ENCODE measurements at places on chromosomes 7 and 10. TPM values are rescaled to one million over a fixed set of nuclear protein-coding genes. Genes with fewer than 3 reads are reported as not detected.

DNA sequence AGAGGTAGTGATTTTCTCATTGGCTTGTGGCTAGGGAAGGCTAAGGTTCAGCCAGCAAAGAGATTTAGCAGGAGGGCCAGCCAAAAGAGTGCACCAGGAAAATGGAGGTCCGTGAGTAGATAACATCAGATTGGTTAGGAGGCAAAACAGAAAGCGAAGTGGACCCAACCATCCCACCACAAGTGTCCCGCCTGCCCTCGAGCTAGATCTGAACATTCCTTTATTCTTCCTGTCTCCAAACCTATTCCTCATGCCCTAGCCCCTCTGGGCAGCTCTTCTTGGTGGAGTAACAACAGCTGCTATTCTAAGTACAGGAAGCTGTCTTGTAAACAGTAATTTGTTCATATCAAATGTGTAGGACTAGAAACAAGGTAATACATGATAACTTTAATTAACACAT is 85.7 kb upstream of the BET1 start:
- no peak for DNase-seq

- DNase-seq: no peak
Observed at GRCh38 chr10:59678884-59679301, 30.8 kb downstream of the SLC16A9 start.

GRCh38 chr10:20334559-20334958 is 518.3 kb downstream of the PLXDC2 start:
- no peak for DNase-seq

- peak; percentile 26 for DNase-seq
Observed at GRCh38 chr10:46255801-46256747, 30.7 kb upstream of the ANTXRL start.

DNA sequence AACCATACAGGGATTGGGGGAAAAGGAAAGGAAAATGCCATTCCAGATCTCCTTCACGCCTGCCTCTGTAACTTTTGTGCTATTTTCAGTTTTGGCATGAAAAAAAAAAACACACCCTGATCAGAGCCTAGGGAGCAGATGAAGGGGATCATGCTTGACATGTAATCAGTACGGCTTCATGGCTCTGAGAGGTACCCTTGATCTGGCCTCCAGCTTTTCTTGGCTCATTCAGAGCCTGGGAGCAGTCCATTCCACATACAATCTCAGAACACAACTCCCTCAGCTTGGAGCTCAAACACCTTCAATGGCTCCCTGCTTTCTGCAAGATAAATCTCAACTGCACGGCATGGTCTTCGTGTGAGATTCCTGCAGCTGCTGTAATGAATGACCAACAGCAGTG is 422.8 kb upstream of the ZMIZ1 start:
- no peak for DNase-seq

GRCh38 chr7:70570029-70570428 is 561.9 kb upstream of the GALNT17 start:
- DNase-seq: no peak

DNA sequence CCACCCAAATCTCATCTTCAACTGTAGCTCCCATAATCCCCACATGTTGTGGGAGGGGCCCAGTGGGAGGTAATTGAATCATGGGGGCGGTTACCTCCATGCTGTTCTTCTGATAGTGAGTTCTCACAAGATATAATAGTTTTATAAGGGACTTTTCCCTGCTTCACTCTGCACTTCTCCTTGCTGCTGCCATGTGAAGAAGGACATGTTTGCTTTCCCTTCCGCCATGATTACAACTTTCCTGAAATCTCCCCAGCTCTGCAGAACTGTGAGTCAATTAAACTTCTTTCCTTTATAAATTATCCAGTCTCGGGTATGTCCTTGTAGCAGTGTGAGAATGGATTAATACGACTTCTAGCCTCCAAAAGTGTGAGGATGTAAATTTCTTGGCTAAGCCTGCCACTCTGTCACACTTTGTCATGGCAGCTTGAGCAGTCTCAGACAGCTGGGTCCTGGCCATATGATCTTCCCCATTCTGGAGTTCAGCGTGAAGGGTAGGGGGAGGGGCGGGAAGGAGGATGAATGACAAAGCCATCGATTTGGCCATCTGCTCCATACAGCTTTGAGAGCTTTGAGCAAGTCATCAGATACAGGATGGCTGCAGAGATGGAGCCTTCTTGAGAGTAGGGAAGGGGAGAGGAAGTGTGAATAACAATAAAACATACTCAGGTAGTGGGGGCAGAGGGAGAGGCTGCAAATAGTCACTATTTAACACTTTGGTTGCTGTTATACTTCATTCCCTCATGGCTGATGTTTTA is 19.1 kb upstream of the INPP5F start:
- no peak for DNase-seq

GRCh38 chr10:69073736-69074364 is 14.1 kb upstream of the SRGN start:
- no peak for DNase-seq

- no peak for DNase-seq
Observed at GRCh38 chr7:3497796-3498195, 196.7 kb downstream of the SDK1 start.

DNA sequence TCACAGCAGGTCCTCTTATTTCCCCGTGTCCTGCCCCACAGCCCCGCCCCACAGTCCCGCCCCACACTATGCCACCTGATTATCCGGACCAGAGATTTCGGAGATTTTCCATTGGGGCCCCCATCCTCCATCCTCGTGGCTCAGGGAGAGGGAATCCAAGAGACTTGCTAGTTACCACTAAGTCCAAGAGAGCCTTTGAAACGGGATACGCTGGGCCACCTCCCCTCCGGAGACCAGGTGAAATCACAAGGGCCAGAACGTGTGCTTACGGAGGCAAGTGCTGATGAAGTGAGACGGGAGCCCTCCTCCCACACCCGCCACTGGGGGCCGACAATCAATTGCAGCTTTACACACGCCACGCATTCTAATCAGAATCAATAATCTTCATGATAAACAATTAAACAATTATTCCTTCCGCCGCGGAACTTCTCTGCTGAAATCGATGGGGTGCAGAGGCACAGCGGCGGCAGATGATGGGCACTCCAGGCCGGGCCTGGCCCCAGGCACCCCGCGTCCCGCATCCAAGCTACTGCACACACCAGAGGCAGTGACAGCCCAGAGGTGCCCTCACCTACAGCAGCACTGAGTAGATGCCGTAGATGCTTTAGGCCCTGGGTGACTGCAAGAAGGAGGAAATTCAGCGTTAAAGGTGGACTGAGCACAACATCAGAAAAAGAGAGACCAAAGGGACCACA is 534.0 kb upstream of the FOXK1 start:
- DNase-seq: no peak

GRCh38 chr7:157900556-157900955 is 563.8 kb downstream of the DNAJB6 start:
- no peak for DNase-seq

DNA sequence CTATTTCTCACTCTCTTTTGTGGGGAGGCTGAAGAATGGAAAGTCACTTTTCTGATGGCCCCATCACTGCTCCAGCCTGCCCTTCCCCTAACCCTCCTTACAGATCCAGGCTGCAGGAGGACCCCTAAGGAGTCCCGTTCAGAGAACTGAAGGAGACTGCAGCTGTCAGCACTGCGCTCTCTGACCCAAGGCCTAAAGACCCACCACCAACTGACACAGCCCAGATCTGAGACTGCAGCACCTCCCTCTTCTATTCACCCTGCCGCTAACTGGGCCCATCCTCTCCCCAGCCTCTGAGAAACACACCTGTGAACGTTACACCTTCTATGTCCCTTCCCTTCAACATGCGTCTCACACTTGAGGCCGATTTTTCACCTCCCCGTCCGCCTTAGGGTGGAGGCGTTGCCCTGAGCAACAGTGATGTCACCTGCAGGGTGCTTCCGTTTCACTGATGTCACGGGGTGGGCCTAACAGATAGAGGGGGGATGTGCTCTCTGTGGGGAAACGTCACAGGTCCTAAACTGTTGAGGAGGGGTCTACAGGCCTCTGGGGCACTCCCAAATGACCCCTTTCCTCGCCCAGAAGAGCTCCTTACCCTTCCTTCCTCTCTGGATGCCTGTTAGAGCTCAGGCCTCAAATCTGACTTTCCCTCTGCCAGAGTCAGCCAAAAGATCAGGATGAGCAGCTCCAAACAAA is 5.1 kb downstream of the ITPRIP start:
- no peak for DNase-seq

GRCh38 chr7:39926111-39926510 is 23.9 kb upstream of the CDK13 start:
- no peak for DNase-seq

- no peak for DNase-seq
Observed at GRCh38 chr7:50793947-50794570, 11.4 kb upstream of the GRB10 start.

DNA sequence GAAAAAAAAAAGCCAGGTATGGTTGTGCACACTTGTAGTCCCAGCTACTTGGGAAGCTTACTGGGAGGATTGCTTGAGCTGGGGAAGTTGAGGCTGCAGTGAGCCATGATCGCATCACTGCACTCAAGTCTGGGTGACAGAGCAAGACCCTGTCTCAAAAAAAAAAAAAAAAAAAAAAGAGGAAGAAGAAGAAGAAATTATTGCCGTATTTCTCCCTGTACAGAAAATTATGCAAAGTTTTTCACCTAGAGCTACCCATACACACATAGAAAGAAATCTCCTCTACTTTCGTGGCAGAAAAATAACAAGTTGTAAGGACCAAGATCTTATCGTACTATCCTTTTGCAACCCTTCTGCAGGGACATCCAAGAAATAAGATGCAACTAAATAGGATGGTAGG is 25.5 kb downstream of the AKR1B1 start:
- DNase-seq: no peak

- DNase-seq: peak; percentile 65
Observed at GRCh38 chr7:138116141-138116540, 39.9 kb downstream of the AKR1D1 start.

DNA sequence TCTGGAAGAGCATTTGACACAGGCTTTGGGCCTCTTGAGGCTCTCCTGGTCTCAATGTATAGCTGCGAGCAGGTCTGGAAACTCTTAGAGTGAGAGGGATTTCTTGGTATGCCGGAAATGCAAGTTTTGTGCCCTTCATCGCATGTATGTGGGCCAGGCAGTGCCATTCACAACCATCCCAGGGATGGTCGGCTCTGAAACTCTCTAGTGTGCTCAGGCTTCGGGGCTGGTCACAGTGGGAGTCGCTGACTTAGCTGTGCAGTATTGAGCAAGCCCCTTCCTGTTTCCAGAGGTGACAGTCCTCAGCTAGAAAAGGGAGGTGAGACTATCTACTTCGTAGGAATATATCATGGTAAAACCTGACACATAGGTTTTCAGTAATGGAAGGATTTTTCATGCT is 2.0 kb upstream of the AOAH start:
- no peak for DNase-seq

DNA sequence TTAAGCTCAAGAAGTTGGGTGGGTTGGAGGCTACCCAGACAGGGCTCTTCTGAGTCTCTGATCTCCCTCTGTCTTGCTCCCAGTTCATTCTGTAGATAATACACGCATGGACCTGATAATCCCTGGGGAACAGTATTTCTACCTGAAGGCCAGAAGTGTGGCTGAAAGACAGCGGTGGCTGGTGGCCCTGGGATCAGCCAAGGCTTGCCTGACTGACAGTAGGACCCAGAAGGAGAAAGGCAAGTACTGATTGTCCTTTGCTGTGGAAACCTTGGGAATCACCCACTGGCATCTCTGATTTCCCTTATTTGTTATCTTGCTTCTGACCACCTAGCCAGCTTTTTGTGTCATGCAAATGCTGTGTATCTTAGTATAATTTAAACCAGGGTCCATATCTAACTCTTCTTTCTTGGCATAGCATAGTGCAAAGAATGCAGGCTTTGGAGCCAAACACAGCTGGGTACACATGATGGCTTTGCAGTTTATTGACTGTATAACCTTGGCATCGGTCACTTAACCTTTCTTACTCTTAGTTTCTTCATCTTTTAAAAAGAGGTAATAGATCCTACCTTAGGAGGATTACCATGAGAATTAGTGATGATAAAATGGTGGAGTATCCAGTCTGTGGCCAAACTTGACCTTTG is 18.0 kb downstream of the PLEKHA8 start:
- DNase-seq: no peak

- no peak for DNase-seq
Observed at GRCh38 chr7:123966936-123967335, 41.9 kb downstream of the SPAM1 start.

- no peak for DNase-seq
Observed at GRCh38 chr7:116560021-116560970, 35.5 kb downstream of the CAV1 start.

- no peak for DNase-seq
Observed at GRCh38 chr10:113326160-113327111, 226.4 kb upstream of the HABP2 start.

GRCh38 chr10:131854579-131855335 is 46.1 kb upstream of the PPP2R2D start:
- no peak for DNase-seq

Gene RELN
- polyA plus RNA-seq: 5.0 TPM

Gene NPFFR1
- 0.31 TPM for polyA plus RNA-seq

Gene FAM25C
- polyA plus RNA-seq: not detected

Gene TMEM72
- polyA plus RNA-seq: 0.31 TPM

Gene TRIM50
- polyA plus RNA-seq: 0.42 TPM

Gene ELOVL3
- polyA plus RNA-seq: 0.12 TPM

Gene CYP26A1
- 0.09 TPM for polyA plus RNA-seq

Gene CYP3A4
- 14.3 TPM for polyA plus RNA-seq

Gene GIMAP6
- 10.7 TPM for polyA plus RNA-seq
